ENCODE measurements at places on chromosomes 16 and 17.
A peak's percentile ranks its signal among the peaks of the same experiment; 100 is the strongest.

GRCh38 chr16:19997264-19997663, 76.4 kb downstream of the GPR139 start:
- DNase-seq, result no peak

- DNase-seq, result peak; percentile 32
Observed at GRCh38 chr17:72476575-72476986, 355.8 kb downstream of the SOX9 start.

- no peak for DNase-seq
Observed at GRCh38 chr16:11064202-11064540, 119.8 kb downstream of the CLEC16A start.

DNA sequence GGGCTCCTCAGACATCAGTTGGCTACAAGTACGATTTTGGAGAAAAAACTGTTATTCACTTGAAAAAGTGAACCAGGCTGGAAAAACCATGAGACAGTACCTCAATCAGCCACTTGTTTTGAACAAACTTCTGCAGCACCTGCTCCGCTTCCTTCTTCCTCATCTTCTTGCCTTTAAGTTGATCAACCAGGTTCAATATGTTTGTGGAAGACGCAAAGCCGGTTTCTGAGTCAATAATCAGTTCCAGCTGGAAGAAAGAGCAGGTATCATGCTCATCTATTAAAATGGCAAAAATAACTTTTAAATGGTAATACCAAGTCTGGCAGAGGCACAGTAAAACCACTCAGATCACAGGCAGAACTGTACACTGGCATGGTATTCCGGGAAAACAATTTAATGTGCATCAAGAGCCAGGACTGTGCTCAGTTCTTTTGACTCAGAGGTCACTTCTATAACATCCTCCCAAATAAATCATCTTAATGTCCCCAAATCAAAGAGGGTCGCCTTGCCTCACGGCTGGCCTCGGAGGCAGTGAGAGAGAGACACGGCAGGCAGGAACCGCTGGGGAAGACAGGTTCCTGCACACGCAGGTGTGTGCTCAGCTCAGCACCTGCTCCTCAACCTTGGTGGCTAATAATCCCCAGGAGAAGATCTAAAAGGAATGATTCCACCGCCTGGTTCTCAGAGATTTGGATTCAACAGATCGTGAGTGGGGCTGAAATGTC, 29.7 kb downstream of the KDM8 start:
- no peak for DNase-seq

DNA sequence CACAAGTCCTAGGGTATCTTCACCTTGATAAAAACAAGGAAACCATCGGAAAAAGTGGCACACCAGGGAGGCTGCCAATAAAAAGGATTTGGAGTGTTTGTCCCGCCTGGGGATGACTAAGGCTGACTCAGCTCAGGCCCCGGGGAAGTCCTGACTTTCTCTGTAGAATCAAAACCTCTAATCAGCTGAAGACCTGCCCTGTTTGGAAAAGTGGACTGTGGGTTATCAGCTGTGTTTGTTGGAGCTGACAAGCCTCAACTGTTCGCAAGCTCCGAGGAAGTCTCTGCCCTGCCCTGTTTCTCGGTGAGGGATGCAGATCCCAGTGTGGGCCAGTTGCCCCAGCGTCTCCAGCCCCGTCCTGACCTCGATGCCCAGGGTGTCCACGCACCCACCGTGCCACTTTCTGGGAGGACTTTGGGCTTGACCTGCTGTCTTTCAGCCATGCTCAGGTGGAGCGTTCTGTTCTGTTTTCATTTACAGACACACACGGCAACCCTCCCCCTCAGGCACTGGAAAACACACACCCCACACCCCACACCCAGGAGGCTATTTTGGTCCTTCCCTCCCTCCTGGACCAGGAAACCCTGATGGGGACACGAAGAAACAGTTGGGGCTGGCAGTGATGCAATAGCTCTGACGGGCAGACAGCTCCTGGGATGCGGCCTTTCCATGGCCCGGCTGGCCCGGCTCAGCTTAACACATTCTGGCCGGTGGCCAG, 27.6 kb upstream of the PITPNA start:
- DNase-seq, result no peak

DNA sequence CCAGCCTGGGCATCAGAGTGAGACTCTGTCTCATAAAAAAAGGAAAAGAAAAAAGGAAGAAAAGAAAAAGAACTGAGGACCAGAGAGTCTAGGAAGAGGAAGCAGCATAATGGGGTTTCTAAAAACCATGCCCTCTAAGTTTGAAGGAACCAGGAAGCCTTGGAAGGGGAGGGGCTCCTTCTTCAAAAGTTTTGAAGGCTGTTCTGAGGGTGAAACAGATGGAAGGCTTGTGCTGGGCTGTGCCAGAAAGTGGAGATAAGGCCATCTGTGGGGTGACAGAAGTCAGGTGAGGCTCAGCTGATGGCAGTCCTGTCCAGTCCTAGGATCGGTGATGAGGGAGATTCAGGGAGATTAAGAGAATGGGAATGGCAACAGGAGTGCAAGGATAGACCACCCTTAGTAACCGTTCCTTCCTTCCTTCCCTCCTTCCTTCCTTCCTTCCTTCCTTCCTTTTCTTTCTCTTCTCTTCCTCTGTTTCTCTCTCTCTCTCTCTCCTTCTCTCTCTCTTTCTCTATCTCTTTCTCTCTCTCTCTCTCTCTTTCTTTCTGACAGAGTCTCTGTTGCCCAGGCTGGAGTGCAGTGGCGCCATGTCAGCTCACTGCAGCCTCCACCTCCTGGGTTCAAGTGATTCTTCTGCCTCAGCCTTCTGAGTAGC, 182.6 kb downstream of the NTN1 start:
- no peak for DNase-seq

DNA sequence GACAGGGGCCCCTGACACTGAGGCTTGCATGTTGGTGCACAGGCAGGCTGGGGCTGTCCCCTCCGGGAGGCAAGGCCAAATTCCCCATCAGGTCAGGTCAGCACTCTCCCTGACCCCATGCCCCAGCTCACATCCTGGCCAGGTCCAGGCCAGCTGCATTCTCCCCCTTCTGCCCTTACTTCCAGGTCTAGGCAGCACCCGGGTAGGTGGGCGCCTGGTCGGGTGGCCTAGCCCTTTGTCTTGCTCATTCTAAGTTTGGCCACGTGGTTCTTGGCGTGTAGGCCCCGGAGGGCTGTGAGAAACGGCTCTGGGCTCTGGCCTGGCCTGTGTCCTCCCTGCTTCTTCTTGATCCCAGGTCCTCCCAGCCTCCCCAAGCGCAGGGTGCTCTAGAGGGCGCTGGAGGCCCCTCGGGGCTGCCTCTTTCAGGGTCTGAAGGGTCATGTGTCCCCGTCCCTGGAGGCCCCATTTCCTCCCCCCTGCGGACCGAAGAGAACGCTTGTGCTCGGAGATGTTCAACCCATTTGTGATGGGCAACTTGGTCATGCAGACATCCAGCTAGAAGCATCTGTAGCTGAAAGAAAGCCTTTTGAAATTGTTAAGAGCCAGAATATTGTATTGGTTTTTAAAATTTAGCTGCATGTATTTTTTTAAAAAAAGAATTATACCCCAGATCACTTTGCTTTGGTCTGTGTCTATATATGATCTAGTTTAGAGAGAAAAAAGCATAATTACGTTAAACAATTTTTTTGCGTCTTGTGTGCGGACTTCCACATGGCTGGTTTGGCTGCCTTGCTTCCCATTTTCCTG, 6.7 kb downstream of the BAHCC1 start:
- peak; percentile 67 for DNase-seq

DNA sequence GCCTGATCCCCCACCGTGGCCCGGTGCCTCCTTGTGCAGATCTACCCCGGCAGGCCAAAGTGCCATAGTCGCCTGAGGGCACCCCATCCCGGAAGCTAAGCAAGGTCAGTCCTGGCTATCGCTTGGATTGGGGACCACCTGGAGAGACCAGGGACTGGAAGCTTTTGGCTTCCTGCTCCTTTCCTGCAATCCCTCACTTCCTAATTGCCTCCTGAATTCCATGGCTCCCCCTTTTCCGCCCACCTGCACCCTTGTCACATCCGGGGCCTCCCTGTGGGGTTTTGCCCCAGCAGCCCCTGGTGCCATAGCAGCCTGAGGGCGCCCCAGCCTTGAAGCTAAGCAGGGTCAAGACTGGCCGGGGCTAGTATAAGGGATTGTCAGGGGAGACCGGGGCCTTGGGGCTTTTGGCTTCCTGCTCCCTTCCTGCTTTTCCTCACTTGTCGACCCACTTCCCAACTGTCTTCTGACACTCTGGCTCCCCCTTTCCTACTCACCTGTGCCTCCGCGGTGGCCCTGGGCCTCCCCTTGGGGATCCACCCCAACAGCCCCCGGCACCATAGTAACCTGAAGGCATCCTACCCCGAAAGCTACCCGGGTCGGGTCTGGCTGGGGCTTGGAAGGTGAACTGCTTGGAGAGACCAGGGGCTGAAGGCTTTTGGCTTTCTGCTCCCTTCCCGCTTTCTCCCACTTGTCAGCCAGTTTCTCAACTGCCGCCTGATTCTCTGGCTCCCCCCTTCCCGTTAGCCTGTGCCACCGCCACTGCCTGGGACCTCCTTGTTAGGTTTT, 2293.6 kb downstream of the TP53TG3F start:
- DNase-seq, result no peak

DNA sequence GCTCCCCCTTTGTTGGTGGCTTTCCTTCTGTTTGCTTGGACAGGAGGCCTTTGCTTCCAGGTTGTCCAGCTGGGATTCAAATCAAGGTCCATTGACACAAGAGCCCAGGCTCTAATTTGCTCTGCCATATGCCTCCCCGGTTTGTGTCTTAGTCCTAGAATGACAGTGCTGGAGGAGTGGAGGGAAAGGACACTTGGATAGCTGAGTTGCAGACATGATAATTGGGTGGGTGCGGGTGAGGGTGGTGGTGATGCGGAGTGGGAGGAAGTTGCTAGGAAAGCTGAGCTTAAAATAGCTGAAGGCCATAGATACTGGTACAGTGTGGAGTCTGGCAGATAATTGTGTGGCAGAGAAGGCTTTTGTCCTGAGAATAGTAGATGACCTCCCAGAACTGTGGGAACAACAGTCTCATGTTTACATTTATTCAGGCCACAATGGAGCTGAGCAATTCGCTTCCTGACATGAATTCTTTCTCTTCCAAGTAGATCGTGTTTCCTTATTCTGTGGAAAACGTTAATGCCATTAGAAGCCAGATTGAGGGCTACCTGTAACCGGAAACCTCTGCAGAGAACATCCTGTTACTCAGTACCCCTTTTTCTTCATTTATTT, 23.8 kb downstream of the SEC14L1 start:
- no peak for DNase-seq

GRCh38 chr16:57606847-57607501, 21.5 kb upstream of the ADGRG1 start:
- DNase-seq, result no peak

- no peak for DNase-seq
Observed at GRCh38 chr17:75810216-75810615, 25.6 kb downstream of the UNK start.

DNA sequence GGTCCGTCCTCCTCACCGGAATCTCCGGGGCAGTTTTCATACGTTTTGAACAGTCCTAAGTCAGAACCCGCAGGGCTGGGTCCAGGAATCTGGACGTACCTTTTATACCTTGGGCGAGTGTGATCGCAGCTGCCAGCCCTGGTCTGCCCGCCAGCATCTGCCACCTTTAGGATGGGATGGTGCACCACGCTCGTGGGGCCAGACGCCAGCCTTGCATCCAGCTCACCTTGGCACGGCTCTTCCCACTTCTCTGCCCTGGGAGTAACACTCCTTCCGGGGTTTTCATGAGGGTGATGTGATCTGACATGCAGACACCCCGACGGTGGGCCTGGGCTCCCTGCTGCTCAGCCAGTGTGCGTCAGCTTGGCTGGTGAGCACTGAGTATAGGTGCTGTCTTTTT, 66.6 kb upstream of the ZNF469 start:
- no peak for DNase-seq

DNA sequence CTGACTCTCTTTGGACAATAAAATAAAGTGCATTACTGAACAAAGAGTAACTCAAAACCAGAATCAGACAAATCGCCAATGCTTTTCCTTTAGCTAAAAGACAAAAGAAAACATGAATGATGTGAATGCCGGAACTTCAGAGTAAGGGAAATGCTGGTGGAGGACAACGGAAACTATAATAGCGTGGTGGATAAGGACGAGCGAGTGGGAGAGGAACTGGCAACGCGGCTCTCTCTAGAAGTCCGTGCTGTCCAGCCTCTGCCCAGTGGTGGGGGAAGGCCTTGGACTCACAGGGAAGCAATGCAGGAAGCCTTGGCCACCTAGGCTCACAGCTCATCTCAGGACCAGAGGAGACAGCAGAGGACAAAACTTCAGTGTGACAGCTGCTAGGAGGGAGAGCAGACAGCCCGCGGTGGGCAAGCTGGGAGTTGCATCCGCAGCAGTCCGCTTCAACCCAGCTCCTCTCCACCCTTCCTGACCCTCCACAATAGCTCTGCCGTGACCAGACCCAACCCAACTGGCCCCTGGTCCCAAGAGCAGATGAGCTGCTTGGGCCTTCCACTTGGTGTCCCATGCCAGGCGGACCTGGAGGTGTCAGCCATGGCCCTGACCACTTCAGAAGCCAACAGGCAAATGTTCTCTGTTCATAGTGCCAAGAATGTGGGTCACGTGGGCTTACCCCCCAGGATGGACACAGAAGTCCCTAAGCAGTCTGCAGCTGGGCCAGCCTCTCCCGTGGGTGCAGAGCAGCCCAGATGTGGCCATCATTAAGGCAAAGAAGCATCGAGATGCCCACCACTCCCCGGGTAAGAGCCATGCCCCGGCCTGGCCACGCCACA, 5.3 kb upstream of the FAAP100 start:
- DNase-seq, result no peak

GRCh38 chr17:44386182-44386525, 3.3 kb downstream of the ITGA2B start:
- no peak for DNase-seq

DNA sequence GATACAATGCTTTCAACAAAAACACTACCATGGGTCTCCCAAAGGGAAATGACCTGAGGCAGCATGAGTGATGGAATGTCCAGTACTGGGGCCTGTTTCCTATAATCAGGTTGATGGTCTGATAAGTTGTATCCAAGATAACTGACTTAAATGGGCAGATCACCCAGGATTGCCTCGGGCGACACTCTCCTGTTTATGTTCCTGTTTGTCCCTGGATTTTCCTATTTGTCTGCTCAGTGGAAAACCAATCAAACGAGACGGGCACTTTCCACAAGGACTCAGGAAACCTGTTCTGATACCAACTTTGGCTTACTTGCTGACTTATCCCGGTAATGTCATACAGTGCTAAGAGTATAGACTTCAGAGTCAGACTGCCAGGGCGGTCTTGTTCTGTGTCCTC, 27.4 kb downstream of the USP43 start:
- no peak for DNase-seq

GRCh38 chr17:72600934-72601333, 480.1 kb downstream of the SOX9 start:
- no peak for DNase-seq

- no peak for DNase-seq
Observed at GRCh38 chr16:4505356-4506147, 29.4 kb downstream of the HMOX2 start.

- no peak for DNase-seq
Observed at GRCh38 chr17:28622186-28622585, 8.2 kb upstream of the RSKR start.

GRCh38 chr17:80812362-80813088, 179.1 kb upstream of the CHMP6 start:
- no peak for DNase-seq

All from frontal cortex (tissue), 4 donors.